ENCODE measurements at places on chromosomes 5 and 9.

DNA sequence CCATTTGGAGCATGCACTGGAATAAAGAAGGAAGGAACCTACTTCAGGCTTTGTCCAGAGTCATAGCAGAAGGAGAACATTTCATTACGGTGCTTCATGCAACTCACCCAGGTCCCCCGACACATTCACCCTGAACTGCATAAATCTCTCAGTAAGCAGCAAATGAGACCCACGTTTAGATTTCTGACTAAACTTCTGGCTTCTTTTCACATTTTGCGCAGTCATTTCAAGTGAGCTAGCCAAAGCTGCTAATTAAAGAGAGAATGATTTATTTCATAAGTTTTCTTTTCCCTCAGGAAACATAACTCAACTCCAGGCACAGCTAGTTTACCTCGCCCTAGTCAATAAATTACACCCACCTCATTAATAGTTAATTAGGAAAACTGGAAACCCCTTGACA is 88.6 kb upstream of the GAS1 start:
- DNase-seq = no peak

- DNase-seq = no peak
Observed at GRCh38 chr5:14413331-14413750, 168.3 kb upstream of the OTULINL start.

DNA sequence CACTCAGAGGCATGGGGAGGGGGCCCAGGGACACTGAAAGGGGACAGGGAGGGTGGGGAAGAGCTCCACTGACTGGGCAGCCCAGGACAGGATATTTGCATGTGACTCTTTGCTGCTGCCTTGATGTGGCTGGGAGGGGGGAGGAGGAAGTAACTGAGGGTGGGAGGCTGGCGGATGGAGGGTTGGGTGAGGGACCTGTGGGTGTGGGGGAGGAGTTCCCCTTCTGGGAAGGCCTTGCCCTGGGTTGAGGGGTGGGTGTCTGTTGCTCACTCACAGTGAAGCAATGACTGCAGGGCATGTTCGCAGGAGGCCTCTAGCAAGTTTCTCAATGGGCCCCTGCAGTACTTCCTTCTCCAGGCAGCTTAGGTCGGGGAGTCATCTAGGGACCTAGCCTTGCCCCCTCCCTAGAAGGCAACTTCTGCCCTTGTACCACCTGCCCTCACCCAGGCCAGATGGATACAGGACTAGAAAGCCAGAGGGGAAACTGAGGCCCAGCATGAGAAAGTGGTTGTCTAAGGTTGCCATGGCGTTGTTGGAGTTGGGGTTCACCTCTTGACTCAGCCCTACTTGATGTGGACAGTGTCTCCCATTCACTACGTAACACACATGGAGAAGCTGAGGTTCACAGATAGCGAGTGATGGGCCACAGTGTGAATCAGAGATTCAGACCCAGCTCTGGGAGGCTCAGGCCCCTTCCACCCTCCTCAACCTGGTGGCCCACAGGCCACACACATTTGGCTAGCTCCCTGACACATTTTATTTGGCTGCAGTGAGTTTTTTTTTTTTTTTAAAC is 3.0 kb downstream of the GRK6 start:
- DNase-seq = peak; percentile 80

DNA sequence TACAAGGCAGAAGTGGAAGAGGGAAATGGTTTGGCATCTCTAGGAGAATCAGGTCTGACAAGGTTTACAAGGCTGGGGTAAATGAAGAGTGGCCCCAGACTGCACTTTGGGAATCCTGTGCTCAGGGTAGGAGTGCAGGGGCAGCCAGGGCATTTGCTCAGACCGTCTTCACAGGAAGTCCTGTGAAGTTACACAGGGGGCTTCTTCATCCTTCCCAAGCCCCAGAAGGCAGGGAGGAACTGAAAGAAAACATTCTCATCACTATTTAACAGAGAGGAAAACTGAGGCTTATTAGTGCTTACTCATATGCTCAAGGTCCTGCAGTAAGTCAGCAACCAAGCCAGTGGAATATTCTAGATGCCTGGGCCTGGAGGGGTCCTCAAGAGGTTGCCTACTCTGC is 80.7 kb downstream of the NRG2 start:
- no peak for DNase-seq

GRCh38 chr5:111755942-111756381 is 1.0 kb downstream of the NREP start:
- no peak for DNase-seq

DNA sequence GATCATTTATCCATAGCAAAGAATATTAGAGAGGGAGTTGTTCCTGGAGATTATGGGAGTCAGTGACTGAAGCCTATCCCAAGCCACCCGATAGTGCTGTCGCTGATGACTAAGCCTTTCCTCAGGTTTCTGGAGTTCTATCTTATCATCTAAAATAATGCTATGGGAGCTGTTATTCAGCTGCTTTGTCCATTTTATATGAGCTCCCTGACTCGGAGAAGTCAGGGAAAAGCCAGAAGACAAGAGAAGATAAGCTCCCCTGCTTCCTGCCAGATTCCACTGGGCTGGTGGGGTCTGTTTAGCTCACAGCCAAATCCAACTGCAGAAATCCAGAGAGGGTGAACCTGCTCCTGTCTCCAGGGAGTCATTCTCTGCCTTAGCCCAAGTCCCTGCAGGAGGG is 148.2 kb downstream of the DROSHA start:
- no peak for DNase-seq

DNA sequence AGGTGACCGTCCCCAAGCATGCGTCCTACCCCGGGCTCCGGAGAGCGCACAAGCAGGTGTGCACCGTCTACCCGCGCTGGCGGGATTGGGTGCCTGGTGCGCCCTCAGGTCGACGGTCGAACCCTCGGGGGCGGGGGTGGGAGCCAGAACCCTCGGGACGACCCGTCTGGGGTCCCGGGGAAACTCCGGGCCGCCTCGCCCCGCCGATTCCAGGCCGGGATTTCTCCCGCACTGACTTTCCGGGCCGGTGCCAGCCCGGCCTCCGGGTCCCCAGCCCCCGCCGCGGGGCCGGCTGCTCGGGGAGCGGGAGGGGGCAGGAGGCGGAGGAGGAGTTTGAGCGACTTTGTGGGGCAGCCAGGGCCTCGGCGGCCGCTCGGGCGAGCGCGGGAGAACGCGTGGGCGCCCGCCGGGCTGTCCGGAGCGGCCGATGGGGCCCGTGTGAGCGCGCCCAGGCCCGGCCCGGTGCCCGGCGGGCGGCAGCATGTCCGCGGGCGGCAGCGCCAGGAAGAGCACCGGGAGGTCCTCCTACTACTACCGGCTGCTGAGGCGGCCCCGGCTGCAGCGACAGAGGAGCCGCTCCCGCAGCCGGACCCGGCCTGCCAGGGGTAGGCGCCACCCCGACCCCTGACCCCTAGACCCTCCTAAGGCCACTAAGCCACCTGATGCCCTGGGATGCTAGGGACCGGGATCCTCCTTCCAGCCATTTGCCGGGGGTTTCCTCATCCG is at the start of gene DAB2IP:
Gene DAB2IP (plus strand): TSS at position 340 of the 726 bp plus-strand sequence. CDS start 142 bp downstream, at position 482.
- no peak for DNase-seq

- DNase-seq = peak; percentile 56
Observed at GRCh38 chr5:91311697-91312501, 71.2 kb downstream of the ARRDC3 start.

DNA sequence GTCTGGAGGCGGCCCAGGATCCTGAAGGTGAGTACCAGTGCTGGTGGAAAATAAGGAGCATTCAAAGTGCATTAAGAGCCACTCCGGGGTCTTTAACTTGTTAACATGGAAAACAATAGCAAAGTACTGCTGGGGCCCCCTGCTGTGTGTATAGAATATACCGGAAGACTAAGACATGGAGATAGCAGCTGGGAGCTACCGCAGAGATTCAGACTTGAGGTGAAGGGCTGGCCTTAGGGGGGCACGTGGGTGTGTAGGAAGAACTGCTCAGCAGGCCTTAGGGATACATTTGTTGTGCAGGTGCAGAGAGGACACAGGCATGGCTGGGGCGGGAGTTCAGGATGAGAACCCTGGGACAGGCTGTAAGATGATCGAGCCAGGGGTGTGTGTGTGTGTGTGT is 1.2 kb upstream of the DMRT1 start:
- DNase-seq = no peak

DNA sequence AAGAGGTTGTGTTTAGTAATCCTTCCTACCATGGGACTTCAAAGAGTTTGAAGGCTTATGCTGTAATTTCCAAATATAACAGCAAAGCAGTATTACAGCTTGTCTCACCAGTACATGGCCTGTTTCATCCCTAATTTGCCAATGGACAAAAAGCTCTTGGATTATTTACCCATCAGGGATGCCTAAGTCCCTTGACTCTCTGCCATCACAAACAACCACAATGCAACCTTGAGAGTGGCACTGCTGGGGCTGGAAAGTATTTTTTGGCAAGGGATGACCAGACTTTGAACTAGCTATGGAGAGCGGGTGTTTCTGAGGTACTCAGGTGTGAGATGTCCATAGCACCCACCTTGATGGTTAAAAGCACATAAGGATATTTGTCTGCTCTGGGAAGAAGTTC is 9.1 kb downstream of the MAMDC2 start:
- no peak for DNase-seq

DNA sequence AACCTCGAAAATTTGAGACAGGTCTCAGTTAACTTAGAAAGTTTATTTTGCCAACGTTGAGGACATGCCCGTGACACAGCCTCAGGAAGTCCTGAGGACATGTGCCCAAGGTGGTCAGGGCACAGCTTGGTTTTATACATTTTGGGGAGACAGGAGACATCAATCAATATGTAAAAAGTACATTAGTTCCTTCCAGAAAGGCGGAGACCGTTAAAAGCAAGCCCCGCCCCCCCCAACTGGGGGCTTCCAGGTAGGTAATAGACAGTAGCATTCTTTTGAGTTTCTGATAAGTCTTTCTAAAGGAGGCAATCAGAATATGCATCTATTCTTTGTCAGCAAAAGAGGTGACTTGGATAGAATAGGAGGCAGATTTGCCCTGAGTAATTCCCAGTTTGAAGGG is 599 bp upstream of the MOCS2 start:
- no peak for DNase-seq

DNA sequence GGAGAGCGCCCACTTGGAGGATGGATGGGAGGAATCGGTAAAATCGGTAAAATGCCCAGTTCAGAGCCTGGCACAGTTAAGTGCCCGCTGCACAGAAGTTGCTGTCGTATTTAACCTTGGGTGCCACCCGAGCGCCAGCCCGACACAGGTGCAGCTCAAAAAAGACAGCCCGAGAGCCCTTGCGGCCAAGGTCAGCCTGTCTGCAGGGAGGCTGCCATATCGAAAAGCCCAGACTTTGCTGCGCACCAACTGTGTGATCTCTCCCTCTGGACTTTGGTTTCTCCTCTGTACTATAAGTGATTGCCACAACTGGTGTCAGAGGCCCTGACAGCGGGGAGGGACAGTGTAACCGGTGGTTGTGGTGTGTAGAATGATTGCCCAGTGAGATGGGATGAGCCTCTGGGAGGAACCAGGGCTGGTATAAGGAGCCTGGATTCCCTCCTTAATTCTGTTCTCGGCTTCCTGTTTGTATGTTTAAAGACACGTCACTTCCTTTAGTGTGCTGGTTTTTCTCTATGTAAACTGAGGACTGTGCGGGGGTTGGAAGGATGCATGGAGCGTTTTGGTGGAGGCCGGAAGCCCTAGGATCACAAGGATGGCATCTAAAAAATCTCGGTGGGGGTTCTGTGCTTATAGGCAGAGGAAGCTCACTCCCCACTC is 792 bp downstream of the NTMT1 start:
- no peak for DNase-seq

DNA sequence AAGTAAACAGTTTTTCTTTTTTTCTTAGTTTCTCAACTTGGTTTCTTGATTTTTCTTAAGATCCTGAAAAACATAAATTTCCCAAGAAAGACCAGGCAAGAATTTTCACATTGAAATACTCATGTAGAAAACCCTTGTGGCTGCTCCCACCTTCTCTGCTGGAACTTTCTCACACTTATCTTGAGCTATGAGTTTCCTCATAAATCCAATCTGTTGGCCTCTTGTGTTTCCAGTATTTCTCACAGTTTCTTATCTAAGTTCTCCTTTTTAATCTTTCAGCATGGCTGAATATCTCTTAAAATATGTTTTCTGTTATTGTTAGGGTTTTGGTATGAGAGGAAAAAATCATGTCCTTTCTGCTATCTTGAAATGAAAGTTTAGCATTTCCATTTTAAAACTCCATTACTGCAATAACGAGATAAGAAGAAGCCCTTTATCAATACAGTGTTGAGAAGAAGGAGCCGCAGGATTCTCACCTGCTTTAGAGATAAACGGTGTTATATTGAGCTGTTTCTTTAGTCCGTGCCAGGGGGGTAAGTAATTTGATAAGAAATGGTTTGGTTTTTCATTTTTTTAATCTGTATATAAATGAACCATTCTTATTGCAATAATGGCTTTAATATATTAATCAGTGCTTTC is 89.3 kb downstream of the ALDH1A1 start:
- DNase-seq = no peak

Data from stimulated activated CD8-positive, alpha-beta memory T cell treated with anti-CD3 and anti-CD28 coated beads, Interleukin-15, amount 100 ng/mL, for 4 hours (primary cell).